ENCODE measurements at places on chromosomes 2 and 18. TPM values are rescaled to one million over a fixed set of nuclear protein-coding genes. Genes with fewer than 3 reads are reported as not detected.

DNA sequence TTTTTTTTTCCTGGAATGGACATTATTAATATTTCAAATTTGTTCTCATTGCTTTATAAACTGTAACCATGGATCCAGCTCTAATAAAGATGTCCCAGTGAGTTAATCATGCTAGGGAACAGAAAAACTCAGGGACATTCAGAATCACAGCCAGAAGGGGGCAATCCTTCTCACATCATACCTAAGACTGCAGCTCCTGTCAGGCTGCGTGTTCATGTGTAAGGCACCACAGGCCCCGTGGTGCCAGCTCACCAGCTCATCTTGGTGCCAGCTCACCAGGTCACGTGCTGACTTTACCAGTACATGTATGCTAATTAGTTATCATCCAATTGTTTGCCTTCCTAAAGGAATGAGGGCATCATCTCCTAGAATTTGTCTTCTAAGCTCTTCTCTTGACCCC lies 84.7 kb upstream of the NEDD4L start:
- peak; percentile 49 for DNase-seq

DNA sequence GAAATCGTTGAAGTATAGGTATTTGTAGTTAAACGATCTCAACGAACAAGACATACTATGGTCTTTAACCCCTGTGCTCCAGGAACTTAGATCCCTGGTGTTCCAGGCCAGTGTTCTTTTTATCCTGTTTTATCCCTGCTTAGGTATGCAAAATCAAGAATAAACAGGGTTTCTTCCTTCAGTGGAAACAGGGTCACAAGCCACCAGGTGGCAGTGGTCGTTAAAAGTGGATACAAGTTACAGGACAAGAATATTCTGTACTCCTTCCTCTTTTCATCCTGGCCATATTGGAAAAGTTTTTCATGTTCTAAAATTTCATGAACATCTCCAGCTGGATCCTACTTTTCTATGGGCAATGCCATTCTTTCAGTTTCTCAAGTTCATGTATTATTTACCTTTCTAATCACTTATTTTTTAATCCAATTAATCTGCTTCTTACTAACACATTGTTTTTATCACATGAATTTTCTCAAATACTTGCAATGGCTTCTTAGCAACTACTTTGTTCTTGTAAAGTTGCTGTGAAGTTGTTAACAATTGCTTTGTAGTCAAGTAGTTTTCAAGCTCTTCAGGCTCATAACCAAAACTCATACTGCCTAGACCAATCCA lies 16.4 kb upstream of the HNMT start:
- DNase-seq: peak; percentile 73

DNA sequence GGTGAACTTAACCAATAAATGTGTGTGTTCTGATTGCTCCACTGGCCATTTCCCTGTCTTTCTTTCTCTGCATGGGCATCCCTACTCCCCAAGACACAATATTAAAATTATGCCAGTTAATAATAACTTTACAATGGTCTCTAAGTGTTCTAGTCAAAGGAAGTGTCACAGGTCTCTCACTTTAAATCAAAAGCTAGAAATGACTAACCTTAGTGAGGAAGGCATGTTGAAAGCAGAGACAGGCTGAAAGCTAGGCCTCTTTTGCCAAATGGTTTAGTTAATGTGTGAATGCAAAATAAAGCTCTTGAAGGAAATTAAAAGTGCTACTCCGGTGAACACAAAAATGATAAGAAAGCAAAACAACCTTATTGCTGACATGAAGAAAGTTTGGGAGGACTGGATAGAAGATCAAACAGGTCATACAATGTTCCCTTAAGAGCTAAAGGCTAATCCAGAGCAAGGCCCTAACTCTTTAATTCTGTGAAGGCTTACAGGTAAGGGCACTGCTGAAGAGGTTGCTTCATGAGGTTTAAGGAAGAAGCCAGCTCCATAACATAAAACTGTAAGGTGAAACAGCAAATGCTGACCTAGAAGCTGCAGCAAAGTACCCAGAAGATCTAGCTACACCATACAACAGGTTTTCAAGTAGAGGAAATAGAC lies 44.0 kb upstream of the ARHGAP15 start:
- no peak for DNase-seq

Gene KLHL41
- total RNA-seq: not detected

- DNase-seq: no peak
Measured at GRCh38 chr18:62388855-62389760, 64.0 kb downstream of the TNFRSF11A start.

Gene RTP5
- not detected for total RNA-seq

Gene M1AP
- total RNA-seq: not detected

DNA sequence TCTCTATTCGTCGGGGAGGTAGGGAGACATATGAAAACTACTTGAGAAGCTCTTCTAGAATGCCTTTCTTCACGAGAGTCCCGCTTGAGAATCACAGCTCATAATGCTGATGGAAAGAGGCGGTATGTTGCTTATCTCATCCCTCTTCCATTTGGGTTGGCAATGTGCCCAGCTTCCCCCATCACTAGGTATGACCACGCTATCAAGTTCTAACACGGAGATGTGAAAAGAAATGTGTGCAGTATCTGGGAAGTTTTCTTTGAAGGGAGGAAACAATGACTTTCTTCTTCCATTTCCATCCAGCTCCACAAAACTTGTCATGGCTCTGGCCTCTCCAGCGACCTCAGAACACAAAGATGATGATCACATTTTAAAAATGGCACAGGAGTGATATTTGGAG lies 742.4 kb downstream of the DCDC2C start:
- DNase-seq: peak; percentile 80

- no peak for DNase-seq
Measured at GRCh38 chr2:209145941-209146681, 277.7 kb upstream of the MAP2 start.

- no peak for DNase-seq
Measured at GRCh38 chr2:620004-620403, 57.2 kb downstream of the TMEM18 start.

DNA sequence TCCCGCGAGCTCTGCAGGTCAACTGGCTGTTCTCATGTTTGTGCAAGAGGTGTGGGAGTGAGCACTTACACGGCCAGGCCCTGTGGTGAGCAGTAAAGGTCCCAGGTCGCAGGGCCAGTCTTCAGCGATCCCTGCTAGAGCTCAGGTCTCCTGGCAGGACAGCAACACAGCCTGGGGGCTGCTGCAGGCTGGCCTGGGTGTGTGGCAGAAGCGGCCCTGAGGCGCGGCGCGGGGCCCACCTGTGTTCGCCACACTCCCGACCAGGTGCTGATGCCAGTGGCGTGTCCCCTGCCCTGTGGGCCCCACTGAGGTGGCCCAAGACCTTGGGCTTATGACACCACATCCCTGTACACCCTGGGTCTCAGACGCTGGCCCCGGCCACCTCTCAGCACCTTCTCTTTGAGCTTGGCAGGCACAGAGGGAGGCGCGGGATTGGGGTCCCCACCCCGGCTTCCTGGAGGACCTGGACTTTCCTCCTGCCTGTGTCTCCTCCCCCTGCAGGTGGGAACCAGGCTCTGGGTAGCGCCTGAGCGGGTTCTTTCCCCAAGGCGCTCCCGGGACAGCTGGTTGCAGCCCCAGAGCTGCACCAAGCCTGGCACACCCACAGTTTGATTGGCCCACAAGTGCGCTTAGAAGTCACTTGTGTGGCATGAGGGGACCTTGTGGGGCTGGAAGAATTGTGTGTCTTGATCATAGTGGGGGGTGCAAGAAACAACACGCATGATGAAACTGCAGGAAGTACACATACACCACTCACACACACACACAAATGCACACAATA lies 59.2 kb downstream of the TWIST2 start:
- no peak for DNase-seq

DNA sequence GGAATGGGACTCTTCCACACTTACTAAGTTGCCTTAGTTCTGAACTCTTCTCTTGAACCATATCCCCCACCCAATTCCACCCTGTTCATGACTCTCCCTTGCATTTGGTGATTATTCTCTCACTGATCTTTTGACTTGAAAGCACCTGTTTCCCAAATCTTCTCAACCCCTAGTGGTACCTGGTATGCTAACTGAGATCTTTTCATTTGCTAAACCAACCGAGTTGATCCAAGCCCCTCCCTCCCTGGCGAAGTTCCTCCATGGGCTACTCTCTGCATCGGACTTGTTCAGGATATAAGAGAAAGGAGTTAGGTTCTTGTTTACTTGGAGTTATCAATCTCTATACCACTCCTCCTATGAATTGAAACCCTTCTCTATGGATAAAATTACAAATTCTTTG lies 593.5 kb downstream of the BCL11A start:
- DNase-seq: no peak

DNA sequence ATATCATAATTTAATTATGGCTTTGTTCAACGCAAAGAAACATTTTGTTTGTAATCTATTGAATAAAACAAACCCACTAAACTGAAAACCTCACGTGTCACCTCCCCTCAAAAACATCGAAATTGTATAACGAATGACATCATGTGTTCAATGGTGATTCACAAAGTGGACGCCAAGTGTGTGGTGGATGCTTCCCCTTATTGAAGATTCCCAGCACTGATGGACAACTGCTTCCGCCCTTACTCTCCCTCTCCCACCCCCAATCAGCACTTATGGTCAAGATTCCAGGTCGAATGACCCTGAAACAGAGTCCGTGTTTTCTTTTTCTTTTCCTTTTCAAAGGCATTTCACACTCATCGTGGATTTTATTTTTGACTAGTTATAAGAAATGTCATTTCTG lies 383.0 kb upstream of the SMIM21 start:
- no peak for DNase-seq

- DNase-seq: no peak
Measured at GRCh38 chr2:102871707-102872106, 109.9 kb downstream of the TMEM182 start.

DNA sequence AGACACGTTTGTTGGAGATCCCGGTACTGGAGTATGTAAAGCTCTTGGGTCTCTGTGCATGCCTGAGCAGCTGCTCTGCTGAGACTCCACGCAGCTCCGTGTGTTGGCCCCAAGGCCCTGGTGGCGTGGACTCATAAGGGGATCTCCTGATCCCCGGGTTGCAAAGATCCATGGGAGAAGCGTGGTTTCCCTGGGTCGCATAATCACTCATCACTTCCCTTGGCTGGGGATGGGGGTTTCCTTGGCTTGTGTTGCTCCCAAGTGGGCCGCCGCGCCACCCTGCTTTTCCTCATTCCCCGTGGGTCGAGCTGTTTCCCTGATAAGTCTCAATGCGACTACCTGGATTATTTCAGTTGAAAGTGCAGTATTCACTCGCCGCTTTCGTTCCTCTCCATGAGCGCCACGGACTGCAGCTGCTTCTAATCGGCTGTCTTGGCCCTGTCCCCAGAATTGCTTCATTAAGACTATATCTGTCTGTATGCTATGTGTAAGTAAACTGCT lies 76.0 kb downstream of the EPC2 start:
- DNase-seq: no peak

Gene SULT1C2
- total RNA-seq: not detected

DNA sequence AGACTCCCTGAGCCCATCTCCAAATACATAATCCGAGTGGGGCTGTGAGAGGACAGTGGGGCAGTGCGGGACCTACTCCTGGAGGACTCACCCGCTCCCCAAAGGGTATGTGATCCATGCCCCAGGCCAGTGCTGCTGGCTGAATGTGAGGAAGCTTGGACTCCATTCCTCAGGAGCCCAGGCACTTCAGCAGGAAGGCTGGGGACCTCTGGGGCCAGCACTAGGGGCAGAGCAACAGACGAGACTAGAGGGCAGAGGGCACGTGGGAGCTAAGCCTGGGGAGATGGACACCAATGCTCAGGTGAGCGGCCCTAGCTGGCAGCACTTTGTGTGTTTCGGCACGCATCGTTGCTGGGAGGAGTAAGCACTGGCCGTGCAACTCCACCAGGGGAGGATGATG lies 84.9 kb downstream of the MALT1 start:
- DNase-seq: no peak

Gene OTOS
- not detected for total RNA-seq

GRCh38 chr2:98910349-98911125 lies 25.5 kb downstream of the CRACDL start:
- DNase-seq: no peak

Gene VWA3B
- total RNA-seq: not detected

DNA sequence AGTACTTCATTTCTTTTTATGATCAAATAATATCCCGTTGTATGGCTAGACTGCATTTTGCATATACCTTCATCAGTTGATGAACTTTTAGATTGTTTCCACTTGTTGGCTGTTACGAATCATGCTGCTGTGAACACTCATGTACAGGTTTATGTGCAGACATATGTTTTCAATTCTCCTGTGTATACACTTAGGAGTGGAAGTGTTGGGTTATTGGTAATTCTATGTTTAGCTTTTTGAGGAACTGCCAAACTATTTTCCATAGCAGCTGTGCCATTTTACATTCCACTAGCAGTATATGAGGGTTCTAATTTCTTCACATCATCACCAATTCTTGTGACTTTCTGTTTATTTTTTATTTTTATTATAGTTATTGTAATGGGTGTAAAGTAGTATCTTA lies 32.1 kb upstream of the LCLAT1 start:
- DNase-seq: no peak

DNA sequence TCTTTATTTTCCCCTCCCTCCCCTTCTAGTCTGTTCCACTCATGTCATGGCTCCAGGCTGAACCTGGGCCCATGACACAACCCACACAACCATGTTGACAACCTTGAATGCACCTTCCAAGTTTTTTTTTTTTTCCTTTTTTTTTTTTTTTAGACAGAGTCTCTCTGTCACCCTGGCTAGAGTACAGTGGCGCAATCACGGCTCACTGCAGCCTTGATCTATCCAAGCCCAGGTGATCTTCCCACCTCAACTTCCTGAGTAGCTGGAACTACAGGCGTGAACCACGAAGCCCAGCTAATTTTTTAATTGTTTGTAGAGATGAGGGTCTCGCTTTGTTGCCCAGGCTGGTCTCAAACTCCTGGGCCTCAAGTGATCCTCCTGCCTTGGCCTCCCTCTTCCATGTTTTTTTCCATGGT lies 21.9 kb upstream of the ROCK2 start:
- no peak for DNase-seq

- DNase-seq: no peak
Measured at GRCh38 chr2:205176546-205176945, 505.8 kb upstream of the NRP2 start.

Gene CFC1
- not detected for total RNA-seq

DNA sequence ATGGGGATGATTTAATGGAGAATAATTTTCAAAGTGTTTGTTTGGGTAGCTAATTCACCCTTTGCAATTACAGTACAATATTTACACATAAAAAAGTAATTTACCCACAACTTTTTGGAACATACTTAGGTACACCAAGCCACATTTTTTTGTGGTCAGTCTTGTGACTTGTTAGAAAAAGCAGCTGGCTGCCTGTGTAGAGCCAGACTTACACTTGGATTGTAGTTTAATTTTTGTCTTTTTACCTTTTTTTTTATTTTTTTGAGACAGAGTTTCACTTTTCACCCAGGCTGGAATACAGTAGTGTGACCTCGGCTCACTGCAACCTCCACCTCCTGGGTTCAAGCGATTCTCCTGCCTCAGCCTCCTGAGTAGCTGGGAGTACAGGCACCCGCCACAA lies 45.4 kb downstream of the RALBP1 start:
- no peak for DNase-seq

Gene CHRNA1
- not detected for total RNA-seq

- no peak for DNase-seq
Measured at GRCh38 chr2:203492965-203493364, 42.1 kb downstream of the RAPH1 start.

Gene SLC5A7
- not detected for total RNA-seq

GRCh38 chr2:169523681-169524080 lies 14.2 kb downstream of the KLHL41 start:
- no peak for DNase-seq

GRCh38 chr2:25387876-25388449 lies 46.2 kb upstream of the DNMT3A start:
- no peak for DNase-seq

- peak; percentile 31 for DNase-seq
Measured at GRCh38 chr18:37564711-37565100, 892 bp downstream of the CELF4 start.

Gene SEPTIN10
- 164 TPM for total RNA-seq

All from NCI-H460 (cell line).